ENCODE measurements at places on chromosomes 12 and 14.

- peak; percentile 18 for DNase-seq
Observed at GRCh38 chr12:132161036-132161781, 17.0 kb downstream of the NOC4L start.

- peak; percentile 45 for DNase-seq
Observed at GRCh38 chr14:61003571-61003970, 22.5 kb downstream of the SLC38A6 start.

DNA sequence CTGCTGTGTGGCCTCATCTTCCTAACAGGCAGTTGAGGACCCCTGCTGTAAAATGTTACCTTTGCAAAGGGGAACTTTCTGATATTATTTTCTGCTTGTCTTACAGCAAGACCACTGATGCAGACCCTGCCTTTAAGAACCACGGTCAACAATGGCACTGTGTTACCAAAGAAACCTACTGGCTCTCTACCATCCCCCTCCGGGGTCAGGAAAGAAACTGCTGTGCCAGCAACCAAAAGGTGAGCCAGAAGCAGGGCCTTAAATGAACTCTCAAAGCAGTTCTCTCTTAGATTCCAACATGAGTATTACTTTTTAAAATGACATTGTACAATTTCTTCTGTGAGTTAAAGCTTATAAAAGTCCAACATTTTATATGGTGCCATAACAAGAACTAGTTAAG is 72.2 kb downstream of the EML1 start:
- DNase-seq = no peak

- no peak for DNase-seq
Observed at GRCh38 chr14:39175445-39176262, 600 bp downstream of the PNN start.

DNA sequence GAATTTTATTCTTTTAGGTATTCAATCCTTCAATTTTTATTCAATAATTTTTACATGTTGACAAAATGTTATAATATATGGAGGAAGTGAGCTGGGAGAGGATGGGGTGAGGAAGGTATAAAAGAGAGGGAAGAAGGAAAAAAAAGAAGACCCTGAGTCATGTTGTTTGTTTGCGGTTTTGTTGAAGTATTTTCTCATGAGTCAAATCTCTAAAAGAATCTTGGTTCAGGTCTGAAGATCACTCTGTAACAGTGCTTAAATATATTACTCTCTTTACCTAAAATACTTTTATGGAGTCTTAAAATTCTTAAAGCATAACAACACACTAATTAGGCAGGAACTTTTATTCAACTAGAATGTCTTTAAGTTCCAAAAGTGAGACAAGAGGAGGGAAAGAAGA is 489.6 kb upstream of the GARIN6 start:
- no peak for DNase-seq

DNA sequence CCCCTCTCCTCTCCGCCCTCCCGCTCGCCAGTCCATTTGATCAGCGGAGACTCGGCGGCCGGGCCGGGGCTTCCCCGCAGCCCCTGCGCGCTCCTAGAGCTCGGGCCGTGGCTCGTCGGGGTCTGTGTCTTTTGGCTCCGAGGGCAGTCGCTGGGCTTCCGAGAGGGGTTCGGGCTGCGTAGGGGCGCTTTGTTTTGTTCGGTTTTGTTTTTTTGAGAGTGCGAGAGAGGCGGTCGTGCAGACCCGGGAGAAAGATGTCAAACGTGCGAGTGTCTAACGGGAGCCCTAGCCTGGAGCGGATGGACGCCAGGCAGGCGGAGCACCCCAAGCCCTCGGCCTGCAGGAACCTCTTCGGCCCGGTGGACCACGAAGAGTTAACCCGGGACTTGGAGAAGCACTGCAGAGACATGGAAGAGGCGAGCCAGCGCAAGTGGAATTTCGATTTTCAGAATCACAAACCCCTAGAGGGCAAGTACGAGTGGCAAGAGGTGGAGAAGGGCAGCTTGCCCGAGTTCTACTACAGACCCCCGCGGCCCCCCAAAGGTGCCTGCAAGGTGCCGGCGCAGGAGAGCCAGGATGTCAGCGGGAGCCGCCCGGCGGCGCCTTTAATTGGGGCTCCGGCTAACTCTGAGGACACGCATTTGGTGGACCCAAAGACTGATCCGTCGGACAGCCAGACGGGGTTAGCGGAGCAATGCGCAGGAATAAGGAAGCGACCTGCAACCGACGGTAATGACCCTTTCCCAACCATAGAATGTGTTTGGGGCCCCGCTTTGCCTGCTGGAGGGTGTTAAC is 615 bp downstream of the CDKN1B start:
- DNase-seq = peak; percentile 30

GRCh38 chr12:131041216-131041967 is 87.7 kb downstream of the ADGRD1 start:
- no peak for DNase-seq

DNA sequence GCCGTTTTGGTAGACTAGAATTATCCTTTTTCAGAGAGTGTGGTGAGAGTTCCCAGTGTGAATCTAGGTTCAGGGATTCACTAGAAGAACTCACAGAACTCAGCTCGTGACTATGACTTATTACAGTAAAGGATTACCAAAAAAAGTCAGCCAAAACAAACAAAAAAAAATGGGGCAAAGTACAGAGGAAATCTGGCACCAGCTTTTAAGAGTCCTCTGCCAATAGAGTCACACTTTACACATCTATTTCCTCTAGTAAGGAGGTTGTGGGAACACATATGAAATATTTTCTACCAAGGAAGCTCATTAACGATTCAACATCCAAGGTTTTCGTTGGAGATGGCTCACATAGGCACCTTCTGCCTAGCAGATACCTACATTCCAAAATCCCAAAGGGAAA is 28.2 kb downstream of the TSPAN19 start:
- DNase-seq = peak; percentile 82

DNA sequence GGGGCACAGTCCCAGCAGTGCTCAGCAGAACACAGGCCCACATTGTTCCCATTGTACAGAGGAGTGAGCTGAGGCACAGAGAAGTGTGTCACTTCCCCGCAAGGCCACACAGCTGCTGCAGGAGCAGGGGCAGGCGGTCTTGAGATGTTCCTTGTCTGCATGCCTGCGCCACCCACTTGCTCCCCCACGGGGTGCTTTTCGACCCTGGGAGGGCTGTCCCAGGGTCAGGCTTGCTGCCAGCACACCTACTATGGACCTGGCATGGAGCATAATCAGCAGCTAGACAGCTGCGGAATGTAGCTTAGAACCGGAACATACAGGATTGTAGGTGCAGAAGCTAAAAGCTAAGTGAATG is 7.8 kb upstream of the EP400 start:
- DNase-seq = no peak

GRCh38 chr12:9667403-9668160 is 1.9 kb upstream of the CLEC2D start:
- peak; percentile 1 for DNase-seq

DNA sequence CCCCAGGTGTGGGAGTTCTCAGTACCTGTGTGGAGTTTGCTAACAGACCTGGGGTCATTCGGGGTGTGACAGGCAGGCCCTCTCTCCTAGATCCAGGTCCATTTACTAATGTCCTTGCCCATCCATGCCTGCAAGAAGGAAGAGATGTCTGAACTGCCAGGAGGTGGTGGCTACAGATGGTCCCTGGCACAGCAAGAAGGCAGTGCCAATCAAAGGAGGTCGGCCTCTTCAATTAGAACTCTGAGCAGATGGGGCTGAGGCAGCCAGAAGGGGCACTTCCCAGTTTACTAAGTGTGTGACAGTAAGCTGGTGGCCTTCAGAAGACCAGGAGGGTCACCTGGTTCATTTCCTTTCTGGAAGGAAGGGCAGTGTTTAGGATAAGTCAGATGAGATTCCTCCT is 202.5 kb downstream of the CACNA1C start:
- DNase-seq = no peak

- no peak for DNase-seq
Observed at GRCh38 chr12:45421736-45422135, 205.8 kb downstream of the ANO6 start.

DNA sequence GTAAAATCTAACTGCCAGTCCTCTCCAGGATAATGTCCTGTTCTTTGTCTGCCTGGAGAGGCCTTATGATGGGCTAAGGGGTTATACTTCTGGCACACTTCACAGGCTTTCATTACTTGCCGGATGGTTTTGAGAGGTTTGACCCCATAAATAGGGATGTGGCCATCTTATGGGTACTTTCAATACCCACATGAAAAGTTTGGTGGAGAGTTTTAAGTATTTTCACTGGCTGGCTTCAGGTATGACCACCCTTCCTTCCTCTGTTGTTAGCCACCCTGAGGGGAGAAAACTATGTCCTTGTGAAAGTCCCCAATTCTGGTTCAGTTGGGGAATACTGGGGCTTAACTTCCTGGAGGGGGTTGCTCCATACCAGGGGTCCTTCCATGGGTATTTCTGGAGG is 54.8 kb downstream of the ASCL4 start:
- no peak for DNase-seq

GRCh38 chr14:94977016-94977415 is 180.3 kb downstream of the DICER1 start:
- DNase-seq = no peak

GRCh38 chr12:62021808-62022207 is 238.4 kb upstream of the USP15 start:
- DNase-seq = no peak

GRCh38 chr12:52062167-52063081 is 7.4 kb upstream of the ATG101 start:
- DNase-seq = no peak

DNA sequence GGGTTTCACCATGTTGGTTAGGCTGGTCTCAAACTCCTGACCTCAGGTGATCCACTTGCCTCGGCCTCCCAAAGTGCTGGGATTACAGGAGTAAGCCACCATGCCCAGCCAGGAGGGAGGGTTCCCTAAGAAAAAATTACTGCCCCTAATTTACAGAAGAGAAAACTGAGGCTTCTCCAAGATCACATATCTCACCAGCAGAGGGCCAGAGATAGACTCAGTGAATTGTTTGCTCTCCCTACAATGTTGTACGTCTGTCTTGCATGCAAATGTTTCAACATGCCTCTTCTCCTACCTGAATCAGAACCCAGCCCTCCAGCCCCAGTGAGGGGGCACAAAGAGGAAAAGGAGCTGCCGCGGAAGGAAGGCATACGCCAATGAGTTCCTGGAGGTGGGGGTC is 48.3 kb upstream of the TMEM263 start:
- no peak for DNase-seq

DNA sequence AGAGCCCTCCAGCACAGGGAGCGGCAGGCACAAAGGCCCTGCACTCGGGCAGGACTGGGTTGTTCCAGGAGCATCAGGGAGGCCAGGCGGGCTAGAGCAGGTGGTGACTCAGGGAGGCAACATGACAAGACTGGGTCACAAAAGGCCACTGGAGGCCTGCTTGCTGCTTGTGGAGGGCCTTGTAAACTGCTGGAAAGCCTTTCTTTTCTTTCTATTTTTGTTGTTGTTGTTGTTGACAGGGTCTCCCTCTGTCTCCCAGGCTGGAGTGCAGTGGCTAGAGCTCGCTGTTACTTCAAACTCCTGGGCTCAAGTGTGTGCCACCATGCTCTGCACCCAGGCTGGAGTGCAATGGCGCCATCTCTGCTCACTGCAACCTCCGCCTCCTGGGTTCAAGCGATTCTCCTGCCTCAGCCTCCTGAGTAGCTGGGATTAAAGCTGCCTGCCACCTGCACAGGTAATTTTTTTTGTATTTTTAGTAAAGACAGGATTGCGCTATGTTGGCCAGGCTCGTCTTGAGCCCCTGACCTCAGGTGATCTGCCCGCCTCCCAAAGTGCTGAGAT is 11.8 kb upstream of the RCOR1 start:
- no peak for DNase-seq

- DNase-seq = no peak
Observed at GRCh38 chr12:70365398-70365647, 767 bp upstream of the KCNMB4 start.

GRCh38 chr14:54316652-54317051 is 80.2 kb upstream of the CDKN3 start:
- no peak for DNase-seq

- no peak for DNase-seq
Observed at GRCh38 chr14:70415788-70416187, 1.1 kb downstream of the SYNJ2BP start.

- peak; percentile 16 for DNase-seq
Observed at GRCh38 chr14:68815298-68816182, 22.7 kb upstream of the ZFP36L1 start.

GRCh38 chr14:78319887-78320635 is 149.9 kb downstream of the NRXN3 start:
- DNase-seq = no peak

DNA sequence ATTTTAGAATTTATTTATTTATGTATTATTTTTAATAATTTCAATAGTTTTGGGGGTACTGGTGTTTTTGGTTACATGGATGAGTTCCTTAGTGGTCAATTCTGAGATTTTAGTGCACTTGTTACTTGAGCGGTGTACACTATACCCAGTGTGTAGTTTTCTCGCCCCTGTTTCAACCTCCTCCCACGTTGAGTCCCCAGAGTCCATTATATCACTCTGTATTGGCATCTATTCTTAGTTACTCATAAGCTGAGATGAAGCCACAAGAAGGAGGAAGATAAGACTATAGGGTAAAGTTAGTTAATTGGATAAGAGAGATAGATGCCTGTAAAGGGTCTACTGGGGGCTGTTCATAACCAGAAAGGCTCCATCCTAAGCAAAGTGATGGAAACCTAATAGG is 4.0 kb downstream of the C1S start:
- peak; percentile 39 for DNase-seq

- no peak for DNase-seq
Observed at GRCh38 chr14:80519002-80519401, 307.7 kb upstream of the DIO2 start.

DNA sequence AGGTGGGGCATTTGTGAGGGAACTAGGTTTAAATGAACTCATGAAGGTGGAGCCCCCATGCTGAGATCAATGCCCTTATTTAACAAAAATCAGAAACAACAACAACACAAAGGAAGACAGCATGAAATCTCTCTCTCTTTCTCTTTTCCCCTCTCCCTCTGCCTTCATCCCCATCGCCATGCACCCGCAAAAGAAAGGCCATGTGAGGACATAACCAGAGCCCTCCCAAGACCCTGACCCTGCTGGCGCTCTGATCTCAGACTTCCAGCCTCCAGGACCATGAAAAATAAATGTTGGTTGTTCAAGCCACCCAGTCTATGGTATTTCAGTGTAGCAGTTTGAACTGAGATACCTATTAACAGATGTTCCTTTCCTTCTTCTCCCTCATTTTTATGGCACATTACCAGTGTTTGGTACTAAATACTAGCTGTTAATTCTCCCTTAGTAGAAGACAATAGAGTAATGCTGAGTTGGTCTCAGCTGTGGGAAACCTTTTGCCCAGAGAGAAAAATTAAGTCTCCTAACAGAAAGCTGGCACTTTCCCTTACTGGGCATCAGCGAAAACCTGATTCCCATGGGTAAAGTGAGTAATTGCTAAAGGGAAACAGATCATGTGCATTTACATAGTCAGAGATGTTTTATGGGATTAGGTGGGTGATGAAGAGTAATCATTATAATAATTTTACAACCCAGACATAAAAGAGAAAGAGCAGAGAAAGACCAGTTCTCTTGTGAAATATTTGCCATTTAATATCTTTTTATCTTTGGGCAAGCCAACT is 264.0 kb upstream of the PLEKHG7 start:
- peak; percentile 60 for DNase-seq

All from fibroblast of the aortic adventitia (primary cell).